ENCODE measurements at places on chromosomes 11 and 22.

DNA sequence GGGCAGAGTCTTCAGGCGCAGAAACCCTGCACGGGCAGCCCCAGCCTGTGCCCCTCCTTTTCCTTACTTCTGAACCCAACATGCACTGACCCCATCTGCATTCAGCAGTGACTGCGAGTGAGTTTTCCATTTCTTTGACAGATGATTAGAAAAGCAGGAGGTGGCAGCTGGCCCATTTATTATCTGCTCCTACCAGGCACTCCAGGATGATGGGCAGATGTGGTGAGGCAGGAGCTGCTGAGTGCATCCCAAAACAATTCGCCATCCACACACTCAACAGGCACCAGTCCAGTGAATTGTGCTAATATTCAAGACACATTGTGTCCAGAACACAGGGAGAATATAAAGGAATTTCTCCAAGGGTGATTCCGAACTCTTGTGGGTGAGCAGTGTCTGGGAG is 208.5 kb downstream of the TENM4 start:
- no peaks in the 10 kb centered on the region for H3K27me3 ChIP-seq
- H3K4me1 ChIP-seq, result no peaks in the 10 kb centered on the region
- no peaks in the 10 kb centered on the region for H3K36me3 ChIP-seq
- DNase-seq, result no peak
- H3K27ac ChIP-seq, result no peak overlapping the region

DNA sequence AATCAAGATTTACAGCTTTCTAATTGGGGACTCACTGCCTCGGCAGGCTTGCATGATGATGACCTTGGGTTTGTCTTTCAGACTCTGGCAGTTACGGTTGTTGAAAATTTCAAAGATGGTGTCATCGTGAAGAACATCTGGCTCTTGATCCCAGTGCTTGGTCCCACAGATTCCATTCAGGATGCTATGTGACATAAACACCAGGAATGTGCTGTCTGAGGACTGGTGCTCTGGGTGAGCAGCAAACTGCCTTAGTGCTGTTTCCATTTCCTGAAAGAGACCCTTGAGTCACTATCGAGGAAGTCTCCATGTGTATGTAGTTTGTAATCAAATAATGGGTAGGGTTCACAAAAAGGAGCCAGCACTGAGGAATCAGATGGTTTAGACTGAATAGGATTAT is 7.1 kb downstream of the CASP12 start:
- no peak for DNase-seq
- no peak overlapping the region for H3K4me3 ChIP-seq
- H3K27me3 ChIP-seq, result no peaks in the 10 kb centered on the region
- no peaks in the 10 kb centered on the region for H3K4me1 ChIP-seq
- no peaks in the 10 kb centered on the region for H3K36me3 ChIP-seq

DNA sequence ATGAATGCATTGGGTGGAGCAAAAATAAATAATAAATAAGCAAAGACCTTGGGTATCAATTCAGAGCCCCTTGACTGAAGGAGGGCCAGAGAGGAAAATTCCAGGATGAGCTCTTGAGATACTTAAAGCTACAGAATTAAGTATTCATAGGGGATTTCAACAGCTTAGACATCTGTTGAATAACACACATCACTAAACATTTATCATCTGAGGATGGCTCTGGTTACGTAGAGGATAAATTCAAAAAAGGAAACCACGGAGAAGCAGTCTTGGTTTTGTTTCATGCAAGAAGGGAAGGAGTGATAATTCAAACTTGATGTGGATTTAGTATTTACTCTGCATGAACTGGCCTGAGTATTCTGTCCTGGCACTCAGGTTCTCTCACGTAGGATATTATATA is 29.8 kb downstream of the ARHGAP42 start:
- no peak overlapping the region for H3K27ac ChIP-seq
- H3K4me1 ChIP-seq, result no peaks in the 10 kb centered on the region
- no peaks in the 10 kb centered on the region for H3K27me3 ChIP-seq

DNA sequence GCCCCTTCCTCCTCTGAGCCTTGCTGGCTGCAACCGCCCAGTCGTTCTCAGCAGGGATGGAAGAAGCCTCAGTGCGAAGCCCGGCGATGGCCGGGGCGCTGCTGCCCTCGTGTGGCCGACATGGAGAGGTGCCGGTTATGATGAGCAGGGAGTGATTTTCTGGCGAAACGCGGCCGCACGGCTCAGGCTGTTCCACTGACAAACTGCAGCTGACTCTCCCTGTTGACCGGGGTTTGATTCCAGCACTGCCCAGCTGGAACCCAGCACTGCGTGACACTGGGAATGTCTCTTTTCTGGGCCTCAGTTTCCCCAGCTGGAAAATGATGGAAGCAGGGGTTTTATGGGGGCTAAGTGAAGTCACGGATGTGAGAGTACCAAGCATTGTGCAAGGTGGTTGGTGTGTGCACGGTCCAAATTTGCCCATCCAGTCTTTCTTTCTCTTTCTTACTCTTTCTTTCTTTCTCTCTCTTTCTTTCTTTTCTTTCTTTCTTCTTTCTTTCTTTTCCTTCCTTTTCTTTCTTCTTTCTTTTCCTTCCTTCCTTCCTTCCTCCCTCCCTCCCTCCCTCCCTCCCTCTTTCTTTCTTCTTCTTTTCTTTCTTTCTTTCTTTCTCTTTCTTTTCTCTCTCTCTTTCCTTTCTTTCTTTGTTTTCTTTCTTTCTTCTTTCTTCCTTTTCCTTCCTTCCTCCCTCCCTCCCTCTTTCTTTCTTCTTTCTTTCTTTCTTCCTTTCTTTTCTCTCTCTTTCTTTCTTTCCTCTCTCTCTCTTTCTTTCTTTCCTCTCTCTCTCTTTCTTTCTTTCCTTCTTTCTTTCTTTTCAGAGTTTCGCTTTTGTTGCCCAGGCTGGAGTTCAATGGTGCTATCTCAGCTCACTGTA is 25.8 kb upstream of the MPPED1 start:
- peak; percentile 58 for DNase-seq
- no peak overlapping the region for H3K27ac ChIP-seq
- no peaks in the 10 kb centered on the region for H3K36me3 ChIP-seq
- peaks cover 25% of the 10 kb centered on the region for H3K27me3 ChIP-seq

DNA sequence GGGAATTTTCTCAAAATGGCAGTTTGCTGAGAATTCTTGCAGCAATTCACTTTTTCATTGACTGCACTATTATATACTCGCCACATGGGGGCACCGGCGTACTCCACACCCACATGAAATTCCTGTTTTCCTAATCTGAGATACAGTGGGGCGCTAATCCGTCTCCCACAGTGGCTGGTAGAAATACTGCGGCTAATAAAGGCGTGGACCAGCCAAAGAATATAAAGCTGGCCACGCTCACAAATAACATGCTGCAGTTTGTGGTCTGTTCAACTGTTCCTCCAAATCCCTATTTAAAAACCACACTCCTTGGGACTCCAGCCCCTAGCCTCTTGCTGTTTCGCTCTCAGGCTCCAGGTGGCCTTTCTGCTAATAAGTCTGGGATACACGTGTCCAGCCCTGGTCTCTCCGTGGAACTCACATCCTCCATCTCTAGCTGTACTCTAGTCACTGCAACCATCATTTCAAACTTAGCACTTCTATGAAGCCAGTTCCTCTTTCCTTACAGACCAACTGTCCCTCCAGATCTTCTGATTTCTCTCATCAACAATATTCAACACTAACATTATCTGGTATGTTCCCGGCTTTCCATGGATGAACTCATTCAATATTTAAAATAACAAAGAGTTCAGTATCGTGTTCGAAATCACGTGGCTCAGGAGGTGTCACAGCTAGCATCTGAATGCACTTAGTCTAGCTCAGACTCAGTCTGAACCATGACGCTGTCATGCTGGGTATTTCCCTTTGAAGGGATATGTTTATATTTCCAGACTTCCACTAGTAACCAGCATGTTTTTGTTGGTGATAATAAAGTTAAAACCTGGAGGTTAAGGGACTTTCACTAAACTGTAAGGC is 22.0 kb downstream of the TBRG1 start:
- DNase-seq, result no peak
- no peak overlapping the region for H3K27ac ChIP-seq
- peaks cover 8% of the 10 kb centered on the region for H3K4me1 ChIP-seq
- no peaks in the 10 kb centered on the region for H3K36me3 ChIP-seq
- H3K27me3 ChIP-seq, result no peaks in the 10 kb centered on the region

GRCh38 chr11:20197881-20198280 is 37.6 kb upstream of the DBX1 start:
- peaks cover 9% of the 10 kb centered on the region for H3K4me1 ChIP-seq
- peaks cover 23% of the 10 kb centered on the region for H3K27me3 ChIP-seq
- no peak overlapping the region for H3K4me3 ChIP-seq
- H3K27ac ChIP-seq, result no peak overlapping the region
- DNase-seq, result no peak
- no peaks in the 10 kb centered on the region for H3K36me3 ChIP-seq

- H3K27me3 ChIP-seq, result no peaks in the 10 kb centered on the region
- DNase-seq, result no peak
- H3K27ac ChIP-seq, result no peak overlapping the region
- H3K4me1 ChIP-seq, result no peaks in the 10 kb centered on the region
- no peak overlapping the region for H3K4me3 ChIP-seq
Observed at GRCh38 chr11:16242806-16243205, 113.5 kb downstream of the SOX6 start.

GRCh38 chr11:92752122-92752521 is 217.3 kb upstream of the MTNR1B start:
- H3K36me3 ChIP-seq, result no peaks in the 10 kb centered on the region
- H3K27ac ChIP-seq, result no peak overlapping the region
- DNase-seq, result no peak
- no peaks in the 10 kb centered on the region for H3K4me1 ChIP-seq
- peaks cover 1% of the 10 kb centered on the region for H3K27me3 ChIP-seq

DNA sequence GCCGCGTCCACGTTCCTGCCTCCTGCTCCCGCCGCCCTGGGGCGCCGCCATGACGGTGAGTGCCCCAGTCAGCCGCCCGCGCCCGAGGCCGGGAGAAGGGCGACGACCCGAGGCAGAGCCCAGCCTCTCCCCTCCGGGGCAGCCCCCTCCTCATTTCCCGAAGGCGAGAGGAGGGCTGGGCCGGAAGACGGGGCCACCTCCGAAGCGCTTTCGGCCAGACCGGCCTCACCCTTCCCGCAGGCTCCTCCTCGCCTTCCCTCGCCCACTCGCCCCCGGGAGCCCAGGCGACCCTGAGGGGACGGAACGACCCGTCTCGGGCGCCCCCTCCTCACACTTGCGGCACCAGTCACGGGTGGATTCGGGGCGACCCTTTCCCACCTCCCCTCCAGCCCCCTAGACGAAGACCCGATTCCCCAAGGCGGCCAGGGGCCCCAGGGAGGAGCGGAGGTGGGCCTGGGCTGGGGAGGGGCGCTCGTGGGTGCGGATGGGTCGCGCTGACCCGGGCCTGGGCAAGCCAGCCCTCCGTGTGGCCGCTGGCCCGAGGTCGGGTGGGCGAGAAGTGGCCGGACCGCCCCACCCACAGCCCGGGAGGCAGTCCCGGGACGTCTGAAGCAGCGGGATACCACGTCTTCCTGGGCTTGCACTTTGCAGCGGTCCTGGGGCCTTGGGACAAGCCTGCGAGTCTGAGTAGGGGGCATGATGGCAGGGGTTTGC is 49.7 kb downstream of the TRIOBP start:
- peaks cover 5% of the 10 kb centered on the region for H3K36me3 ChIP-seq
- H3K4me1 ChIP-seq, result peaks cover 25% of the 10 kb centered on the region
- no peaks in the 10 kb centered on the region for H3K27me3 ChIP-seq
- H3K4me3 ChIP-seq, result peak overlapping the region; percentile 92
- peak overlapping the region; percentile 83 for H3K27ac ChIP-seq
- DNase-seq, result peak; percentile 6

DNA sequence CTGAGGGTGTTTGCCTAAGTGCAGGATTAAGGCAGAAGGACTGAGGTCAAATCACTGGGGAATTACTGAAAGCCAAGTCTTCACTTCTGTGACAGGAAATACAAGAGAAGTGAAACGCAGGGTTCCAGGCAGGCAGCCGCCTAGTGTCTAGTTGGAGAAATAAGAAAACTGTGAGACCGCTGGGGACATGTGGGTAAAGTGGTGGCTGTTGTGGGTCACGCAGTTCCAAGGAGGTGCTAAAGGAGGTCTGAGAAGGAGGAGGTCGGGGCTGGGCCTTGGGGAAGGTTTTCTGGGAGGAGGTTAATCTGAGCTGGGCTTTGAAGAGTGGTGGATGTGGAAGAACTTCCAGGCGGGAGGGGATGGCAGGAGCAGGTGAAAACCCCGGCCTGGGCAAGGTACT is 11.2 kb downstream of the MCM5 start:
- peaks cover 18% of the 10 kb centered on the region for H3K4me1 ChIP-seq
- H3K27ac ChIP-seq, result peak overlapping the region; percentile 24
- H3K36me3 ChIP-seq, result peaks cover 63% of the 10 kb centered on the region
- H3K27me3 ChIP-seq, result no peaks in the 10 kb centered on the region

GRCh38 chr11:124899383-124900145 is 1.9 kb upstream of the ROBO4 start:
- peaks cover 4% of the 10 kb centered on the region for H3K4me1 ChIP-seq
- H3K4me3 ChIP-seq, result no peak overlapping the region
- H3K27me3 ChIP-seq, result peaks cover 17% of the 10 kb centered on the region
- no peaks in the 10 kb centered on the region for H3K36me3 ChIP-seq
- H3K27ac ChIP-seq, result no peak overlapping the region

DNA sequence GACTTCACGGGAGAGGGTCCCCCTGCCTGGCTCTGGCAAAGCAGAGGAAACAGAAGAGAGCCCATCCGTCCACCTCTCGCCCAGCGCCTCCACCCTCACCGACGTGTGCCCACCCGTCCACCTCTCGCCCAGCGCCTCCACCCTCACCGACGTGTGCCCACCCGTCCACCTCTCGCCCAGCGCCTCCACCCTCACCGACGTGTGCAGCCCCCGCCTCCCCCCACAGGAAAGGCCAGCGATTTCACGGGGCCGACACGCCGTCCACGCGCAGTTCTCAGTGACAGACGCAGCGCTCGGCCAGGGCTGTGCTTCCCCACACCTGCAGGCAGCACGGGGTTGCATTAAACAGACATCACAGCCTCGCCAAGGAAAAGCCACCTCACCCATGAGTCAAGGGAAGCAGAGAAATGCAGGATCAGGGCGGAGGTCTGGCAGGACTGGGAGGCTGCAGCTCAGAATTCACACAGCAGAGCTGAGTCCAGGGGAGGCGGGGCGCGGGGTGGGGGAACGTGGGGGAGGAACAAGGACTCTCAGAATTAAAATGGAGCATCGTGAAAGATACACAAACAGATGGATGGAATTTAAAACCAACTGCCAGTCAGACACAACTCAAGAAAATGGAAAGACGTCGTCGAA is 377.7 kb downstream of the BRD1 start:
- H3K4me1 ChIP-seq, result no peaks in the 10 kb centered on the region
- DNase-seq, result no peak

- H3K4me1 ChIP-seq, result no peaks in the 10 kb centered on the region
- DNase-seq, result no peak
- no peak overlapping the region for H3K4me3 ChIP-seq
- H3K27ac ChIP-seq, result no peak overlapping the region
- H3K36me3 ChIP-seq, result no peaks in the 10 kb centered on the region
Observed at GRCh38 chr11:59918987-59919589, 19.1 kb upstream of the OOSP1 start.

Measured in activated T-helper 1 cell treated with anti-CD3 and anti-CD28 coated beads, Interleukin-12 subunit alpha, Interleukin-12 subunit beta, Interleukin-2, Interleukin-4 antibody, amounts not matched to agents 30 ng/mL and 10 ng/mL and 1 ng/mL, durations not matched to agents 14 hours and 24 hours and 36 hours (primary cell).